Heart right ventricle (tissue), 16 donors: ENCODE measurements at places on chromosomes 12 and 14.

DNA sequence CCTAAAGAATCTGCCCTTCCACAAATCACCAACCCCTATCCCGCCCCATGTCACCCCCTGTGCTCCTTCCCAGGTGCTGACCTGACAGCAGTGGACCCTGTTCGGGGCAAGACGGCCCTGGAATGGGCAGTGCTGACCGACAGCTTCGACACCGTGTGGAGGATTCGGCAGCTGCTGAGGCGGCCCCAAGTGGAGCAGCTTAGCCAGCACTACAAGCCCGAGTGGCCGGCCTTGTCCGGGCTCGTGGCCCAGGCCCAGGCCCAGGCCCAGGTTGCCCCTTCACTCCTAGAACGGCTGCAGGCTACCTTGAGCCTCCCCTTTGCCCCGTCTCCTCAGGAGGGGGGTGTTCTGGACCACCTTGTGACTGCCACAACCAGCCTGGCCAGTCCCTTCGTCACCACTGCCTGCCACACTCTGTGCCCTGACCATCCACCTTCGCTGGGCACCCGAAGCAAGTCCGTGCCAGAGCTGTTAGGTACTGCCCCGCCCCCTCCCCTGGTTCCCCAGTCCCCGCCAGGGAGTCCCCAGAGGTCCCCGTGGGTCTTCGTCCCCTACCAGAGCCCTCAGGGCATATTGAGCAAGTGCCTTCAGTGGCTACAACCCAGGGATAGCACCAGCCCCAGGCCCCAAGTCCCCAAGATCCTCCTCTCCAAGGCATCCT lies 2.7 kb downstream of the ANKRD33 start:
- DNase-seq = no peak

GRCh38 chr14:88985654-88986053 lies 161.2 kb downstream of the TTC8 start:
- no peak for DNase-seq

DNA sequence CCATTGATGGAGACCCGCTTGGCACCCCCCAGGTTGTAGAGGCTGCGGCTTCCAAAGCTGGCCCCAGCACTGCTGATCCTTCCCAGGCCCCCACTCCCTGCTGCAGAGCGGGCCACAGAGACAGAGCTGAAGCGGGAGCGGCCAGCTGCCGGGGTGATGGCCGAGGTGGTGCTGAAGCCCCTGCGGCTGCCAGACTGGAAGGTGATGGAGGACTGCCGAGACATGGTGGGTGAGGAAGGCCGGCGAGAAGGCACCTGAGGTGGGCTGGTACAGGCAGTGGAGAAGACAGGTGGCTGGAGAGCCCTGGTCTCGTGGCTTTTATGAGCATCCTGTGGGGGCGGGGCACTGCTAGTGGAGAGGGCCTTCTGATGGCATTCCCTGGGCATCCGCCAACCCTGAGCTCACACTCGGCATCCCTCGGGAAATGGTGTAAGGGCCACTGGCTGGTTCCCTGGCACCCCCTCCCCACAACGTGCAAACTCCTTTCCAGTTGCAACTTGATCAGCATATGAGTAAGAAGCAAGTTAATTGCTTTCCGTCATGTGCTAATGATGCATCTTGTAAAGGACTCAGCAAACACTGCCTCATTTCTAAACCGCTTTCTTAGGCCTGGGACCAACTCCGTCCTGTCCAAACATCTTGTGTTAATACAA lies at the start of gene KRT75:
KRT75 (minus strand) TSS at position 291 of the 653 bp plus-strand sequence; CDS start at position 224, 67 bp downstream.
- no peak for DNase-seq

DNA sequence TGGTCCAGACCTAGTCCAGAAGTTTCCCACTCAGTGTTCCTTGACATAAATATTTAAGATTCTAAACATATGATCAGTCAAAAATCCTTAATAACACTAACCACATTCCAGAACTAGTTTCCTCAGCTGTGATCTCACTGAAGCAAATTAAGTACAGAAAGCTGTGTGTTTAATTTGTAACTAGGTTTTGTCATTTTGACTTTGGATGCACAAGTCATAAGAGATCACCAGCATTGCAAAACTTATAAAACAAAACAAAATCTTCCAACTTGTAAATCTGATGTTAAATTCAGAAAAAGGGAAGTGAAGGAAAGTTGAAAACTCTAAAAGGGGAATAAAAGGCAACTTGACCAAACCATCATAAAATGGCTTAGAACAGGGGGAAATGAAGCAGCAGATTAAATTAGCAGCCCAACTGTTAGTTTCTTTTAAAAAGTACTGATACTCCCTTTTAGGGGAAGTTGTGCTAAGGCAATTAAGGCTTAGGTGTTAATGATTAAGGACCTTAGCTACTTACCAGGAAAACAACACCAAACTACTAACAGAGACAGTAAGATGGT lies 56.6 kb downstream of the SH2B3 start:
- no peak for DNase-seq

DNA sequence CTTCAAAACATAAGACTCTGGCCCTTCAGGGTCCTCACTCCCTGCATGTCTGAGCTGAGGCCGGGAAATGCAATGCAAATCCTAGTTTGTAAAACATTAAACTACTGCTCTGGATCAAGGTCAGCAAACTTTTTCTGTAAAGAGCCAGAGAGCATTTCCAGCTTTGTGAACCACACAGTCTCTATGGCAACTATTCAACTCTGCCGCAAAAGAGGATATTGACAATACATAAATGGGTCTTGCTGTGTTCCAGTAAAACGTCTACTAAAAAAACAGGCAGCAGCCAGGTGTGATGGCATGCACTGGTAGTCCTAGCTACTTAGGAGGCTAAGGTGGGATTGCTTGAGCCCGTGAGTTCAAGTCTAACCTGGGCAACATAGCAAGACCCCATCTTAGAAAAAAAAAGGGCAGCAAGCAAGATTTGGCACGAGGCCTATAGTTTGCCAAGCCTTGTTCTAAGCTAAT lies 22.3 kb downstream of the DDX24 start:
- DNase-seq = no peak

GRCh38 chr12:97046901-97047300 lies 139.8 kb downstream of the NEDD1 start:
- no peak for DNase-seq

- no peak for DNase-seq
These were observed 160.8 kb upstream of the SFSWAP start for GRCh38 chr12:131550121-131550520.

DNA sequence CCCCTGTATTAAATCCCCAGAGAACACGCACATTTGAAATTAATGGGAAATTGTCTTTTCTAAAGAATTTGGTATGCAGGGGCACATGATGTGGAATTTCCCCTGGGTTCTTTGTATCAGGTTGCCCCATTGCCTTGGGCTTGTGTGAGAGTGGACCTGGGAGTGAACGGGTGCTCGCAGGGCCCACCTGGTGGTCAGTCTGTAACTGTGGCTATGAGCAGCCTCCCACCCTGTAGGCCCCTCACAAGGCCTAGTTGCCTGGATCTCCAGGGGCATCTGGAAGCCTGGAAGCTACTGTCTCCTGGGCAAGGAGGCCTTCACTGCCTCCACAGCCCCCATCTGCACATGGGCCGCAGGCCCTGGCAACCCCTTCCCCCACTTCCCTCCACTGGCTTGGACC lies 96.7 kb downstream of the SLC25A47 start:
- no peak for DNase-seq

DNA sequence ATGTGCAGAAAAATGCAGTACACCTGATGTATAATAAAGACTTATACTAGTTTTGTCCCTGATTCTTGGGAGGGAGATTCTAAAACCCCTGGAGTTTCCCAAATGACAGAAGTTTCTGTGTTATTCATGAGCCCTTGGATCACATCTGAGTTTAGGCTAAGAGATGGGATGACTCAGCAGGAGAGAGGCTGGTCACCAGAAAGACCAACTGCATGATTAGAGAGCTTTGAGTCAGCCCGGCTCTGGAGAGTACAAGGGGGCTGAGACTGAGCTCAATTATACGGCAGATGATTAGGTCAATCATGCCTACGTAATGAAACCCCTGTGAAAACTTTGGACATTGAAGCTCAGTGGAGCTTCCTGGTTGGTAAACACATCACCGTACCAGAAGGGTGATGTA lies 174.2 kb downstream of the SSPN start:
- no peak for DNase-seq

DNA sequence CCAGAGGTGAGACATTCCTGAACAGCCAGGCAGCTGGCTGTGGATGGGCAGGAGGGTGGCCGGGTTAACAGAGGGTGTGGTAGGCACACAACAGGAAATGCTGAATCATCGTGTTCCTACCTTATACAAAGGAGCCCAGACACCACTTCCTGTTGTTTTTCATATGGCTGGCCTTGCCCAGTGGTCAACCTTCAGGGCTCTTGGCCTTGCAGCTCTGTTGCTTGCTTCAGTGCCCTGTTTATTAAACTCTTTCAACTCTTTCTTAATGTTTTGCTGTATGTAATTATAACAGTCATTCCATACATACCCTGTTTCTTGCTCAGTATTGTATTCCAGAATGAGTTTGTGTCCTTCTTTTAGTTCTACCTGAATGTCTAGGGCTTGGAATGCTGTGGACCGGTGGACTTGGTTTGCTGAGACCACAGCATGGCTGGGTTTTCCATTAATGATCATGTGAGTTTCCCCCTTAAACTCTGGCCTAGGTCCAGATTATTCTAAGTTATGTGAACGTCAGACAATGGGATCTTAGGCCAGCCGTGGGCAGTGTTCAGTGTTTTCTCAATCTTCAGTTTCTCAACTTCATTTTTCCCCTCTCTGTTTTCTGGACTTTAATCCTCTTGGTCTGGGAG lies 11.9 kb downstream of the CFAP54 start:
- DNase-seq = peak; percentile 42

DNA sequence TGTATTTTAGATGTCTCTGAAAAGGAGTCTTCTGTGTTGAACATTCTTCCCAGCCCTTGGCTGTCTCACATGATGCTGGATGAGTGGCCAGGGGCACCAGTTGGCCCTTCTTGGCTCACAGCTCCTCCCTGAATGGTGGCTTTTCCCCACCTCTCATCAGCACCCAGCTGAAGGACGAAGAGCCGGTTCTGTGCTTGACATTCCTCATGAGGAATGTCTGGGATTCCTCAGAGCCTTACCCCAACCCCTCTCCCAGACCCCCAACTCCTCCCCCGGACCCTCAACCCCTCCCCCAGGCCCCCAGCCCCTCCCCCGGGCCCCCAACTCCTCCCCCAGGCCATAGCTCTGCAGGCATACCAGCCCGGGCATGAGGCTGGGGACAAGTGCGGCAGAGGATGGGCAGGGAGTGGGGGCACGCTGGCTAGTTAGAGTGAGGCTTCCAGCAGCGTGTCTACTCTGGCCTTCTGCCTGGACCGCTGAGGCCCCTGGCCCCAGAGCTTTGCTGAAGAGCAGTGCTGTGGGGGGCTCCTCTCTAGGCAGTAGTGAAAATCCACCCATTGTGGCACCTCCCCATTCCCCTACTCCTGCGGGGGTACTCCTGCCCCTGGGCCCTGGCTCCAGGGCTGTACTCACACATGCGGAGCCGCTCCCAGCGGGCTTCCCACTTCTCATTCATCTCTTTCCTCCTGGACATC lies 64.3 kb downstream of the PLEKHG3 start:
- no peak for DNase-seq

- DNase-seq = no peak
These were observed 850.3 kb downstream of the GALC start for GRCh38 chr14:87142551-87143211.

DNA sequence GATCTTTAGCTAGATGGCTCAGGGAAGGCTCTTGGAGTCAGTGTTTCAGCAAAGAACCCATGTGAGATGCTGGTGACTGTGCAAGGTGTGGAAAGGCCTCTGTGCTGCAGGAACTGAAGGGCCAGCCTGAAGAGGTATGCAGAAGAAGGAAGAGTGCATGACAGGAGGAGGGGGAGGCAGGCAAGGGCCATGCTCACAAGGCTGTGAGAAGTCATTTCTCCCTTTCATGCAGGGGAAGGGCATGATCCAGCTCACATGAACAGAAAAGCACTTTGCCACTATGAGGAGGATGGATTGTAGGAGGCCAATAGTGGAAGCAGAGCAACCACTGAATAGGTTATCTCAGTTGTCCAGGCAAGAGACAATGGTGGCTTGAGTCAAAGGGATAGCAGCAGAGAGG lies 83.7 kb downstream of the SSPN start:
- DNase-seq = no peak

DNA sequence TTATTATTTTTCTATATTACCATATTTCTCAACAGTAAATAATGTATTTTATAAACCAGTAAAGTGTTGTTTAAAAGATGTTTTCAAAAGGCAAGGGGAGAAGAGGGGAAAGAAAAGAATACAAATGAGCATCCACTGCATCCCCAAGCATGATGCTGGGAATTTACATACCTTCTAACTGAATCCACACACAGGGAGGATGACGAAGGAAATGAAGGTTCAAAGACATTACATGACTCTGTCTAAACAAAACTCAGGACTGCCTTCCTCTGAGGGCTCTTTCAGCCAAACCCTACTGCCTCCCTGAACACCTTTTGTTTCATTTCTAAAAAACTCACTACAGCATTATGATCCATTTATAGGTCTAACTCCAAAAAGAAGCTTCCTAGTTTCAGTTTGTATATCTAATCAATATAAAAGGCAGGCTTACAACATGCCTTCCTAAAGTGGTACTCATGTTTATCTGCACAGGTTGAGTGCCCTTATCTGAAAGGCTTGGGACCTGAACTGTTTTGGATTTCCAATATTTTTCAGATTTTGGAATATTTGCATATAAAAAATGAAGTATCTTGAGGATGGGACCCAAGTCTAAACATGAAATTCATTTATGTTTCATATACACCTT lies 30.3 kb downstream of the DICER1 start:
- no peak for DNase-seq

DNA sequence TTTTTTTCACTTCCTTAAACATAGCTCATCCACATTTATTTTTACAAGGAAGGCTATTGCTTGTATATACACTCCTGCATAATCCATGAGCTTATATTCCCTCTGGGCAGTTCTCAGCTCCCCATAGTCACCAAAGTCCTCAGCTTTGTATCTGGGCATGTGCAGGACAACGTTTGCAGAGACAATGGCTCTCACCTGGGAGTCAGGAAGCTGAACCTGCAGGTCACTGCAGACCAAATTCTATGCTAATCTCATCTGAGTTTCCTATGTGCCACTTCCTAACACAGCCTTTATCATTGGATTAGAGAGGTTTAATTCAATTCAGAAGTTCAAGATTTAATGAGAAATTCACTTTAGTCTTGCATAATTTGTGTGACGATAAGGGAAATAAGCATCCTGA lies 131.5 kb downstream of the KCNK10 start:
- no peak for DNase-seq

DNA sequence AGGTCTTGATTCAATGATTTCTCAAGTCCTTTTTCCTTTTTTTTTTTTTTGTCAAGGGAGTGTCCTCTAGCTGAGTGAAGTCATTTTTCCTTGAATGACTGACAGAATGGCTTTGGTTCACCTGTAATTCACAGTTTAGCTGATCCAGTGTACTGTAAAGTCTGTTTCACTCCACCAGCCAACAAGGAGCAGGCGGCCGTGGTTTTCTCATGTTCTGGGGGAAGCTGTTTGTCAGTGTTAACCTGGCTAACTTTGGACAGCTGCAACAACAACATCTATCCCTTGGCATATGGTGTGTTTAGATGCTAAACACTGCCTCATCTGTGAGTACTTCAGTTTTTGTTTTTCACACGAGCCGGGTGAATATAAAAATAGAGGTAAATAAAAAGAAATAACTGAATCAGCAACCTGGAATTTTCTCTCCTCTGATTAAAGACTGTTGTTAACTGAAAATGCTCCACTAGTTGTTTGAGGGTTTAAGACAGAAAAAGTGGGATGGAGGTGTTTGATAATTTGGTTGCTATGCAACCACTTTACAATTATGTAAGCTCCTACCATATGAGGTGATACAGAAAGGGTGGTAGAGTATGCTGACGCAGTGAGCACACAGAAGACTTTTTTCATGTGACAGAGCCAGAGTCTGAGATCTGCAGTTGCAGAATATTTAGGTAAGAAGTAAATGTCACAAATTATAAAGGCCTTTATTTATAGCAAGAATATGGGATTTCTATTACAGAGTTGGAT lies 50.3 kb upstream of the SLC2A13 start:
- no peak for DNase-seq

GRCh38 chr12:105351523-105351922 lies 21.0 kb downstream of the C12orf75 start:
- no peak for DNase-seq
